ENCODE measurements at places on chromosomes 11 and 22. TPM values are rescaled to one million over a fixed set of nuclear protein-coding genes. Genes with fewer than 3 reads are reported as not detected.

TYR gene
- not detected for total RNA-seq

TNNI2 gene
- not detected for total RNA-seq

DNA sequence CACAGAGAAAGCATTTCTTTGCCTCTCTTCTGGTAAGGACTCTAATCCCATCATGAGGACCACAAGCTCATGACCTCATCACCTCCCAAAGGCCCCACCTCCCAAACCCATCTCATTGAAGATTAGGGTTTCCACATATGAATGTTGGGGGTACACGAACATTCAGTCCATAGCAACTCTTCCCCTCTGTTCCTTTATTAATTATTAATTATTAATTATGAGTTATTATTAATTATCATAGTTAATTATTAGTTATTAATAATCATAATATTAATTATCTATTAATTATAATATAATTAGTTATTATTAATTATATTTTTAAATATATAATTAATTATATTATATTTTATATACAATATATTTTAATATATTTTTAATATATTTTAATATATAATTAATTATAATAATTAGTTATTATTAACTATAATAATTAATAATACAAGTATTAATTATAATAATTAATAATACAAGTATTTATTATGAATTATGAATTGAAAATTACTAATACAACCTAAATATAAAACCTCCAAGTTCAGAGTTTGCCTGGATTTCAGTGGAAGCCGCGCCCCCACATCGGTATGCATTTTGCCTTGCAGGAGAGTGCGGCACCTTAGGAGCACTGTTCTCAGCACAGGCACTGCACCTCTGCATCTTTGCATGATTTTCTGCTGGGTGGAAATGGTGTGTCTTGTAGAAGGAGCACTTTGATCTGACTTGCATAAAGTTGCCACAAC lies 128.0 kb upstream of the FGF3 start:
- DNase-seq: no peak

DNA sequence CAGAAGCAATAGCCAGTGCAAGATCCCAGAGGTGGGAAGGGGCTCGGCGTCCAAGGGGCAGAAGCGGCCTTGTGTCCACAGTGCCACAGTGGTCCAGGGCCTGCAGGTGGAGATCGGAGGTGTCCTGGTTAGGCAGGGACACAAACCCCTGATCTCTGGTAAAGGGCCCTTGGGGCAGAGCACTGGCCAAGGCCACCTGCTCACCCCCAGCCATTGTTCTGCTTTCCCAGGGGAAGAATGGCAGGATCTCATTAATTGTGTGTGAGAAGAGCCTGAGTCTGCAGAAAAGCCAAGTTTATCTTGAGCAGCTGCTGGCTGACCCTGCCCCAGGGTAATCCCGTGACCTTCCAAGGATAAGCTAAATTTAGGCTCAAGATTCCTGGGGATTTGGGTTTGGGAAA lies 3.1 kb upstream of the CLDN5 start:
- no peak for DNase-seq

All from right cardiac atrium (tissue), 5 donors.